ENCODE measurements at places on chromosomes 6 and 20.
A peak's percentile ranks its signal among the peaks of the same experiment; 100 is the strongest.

DNA sequence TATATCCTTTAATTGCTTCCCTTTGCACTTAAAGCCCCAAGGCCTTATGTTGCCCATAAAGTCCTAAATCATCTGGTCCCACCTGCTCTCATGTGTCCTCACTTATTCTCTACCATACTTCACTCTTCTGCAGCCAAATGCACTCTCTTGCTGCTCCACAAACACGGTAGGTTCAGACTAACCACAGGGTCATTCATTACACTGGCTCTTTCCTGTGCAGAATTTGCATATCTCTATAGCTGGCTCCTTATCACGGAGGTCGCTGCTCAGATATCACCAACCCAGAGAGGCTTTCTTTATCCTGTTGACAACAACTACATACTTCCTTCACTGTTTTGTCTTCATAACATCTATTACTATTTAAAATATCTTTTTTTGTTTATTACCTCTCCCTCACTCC, 86.8 kb downstream of the MOXD1 start:
- no peak for DNase-seq

GRCh38 chr6:169741344-169741743, 10.0 kb downstream of the DYNLT2 start:
- no peak for DNase-seq

- peak; percentile 65 for DNase-seq
Observed at GRCh38 chr6:6714118-6714897, 125.8 kb downstream of the LY86 start.

GRCh38 chr20:38049800-38050199, 16.3 kb downstream of the RPRD1B start:
- no peak for DNase-seq

DNA sequence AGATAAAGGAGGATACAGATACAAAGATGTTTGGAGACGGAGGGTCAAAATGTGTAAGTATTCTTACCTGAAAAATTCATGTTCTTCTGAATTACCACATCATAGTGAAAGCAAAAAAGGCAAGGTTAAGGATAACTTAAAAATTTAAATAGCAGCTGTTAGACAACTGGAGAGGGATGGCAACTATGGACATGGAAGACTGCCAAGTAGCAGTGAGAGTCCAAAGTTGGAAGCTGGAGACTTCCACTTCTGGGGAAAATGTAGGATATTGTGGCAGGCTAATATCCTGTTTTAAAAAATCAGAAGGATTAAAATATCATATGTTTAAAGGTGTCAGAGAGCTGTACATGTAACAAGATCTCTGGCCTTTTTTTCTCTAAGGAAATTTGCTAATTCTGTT, 29.8 kb downstream of the SYCP2 start:
- DNase-seq, result no peak

DNA sequence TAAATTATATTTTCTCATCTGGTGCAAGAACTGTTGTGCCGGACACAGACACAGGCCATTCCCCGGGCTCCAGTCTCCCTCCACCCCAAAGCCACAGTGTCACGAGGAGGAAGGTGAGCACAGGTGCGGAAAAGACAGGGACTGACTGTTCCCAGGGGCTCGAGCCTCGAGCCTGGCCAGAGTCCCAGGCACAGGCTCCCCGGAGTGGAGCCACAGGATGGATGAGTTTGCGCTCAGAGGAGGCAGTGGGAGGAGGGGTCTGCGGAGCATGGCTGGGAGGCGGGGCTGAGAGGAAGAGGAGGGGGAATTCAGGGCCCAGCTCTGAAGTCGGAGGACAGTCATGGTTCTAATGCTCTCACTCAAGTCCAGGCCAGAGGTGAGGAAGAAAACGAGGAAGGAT, 284.8 kb downstream of the SMOC2 start:
- DNase-seq, result no peak

DNA sequence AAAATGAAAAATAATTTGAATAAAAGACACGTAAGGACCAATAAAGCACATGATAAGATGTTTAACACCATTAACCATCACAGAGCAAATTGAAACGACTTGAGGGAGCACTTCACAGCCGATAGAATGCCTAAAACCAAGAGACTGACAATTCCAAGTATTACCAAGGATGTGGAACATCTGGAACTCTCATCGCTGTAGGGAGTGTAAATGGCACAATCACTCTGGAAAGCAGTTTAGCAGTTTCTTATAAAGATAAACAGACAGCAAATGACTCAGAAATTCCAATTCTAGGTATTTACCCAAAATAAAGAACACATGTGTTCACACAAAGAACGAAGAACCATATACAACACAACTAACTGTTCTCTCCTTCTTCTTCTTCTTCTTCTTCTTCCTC, 8.5 kb upstream of the UBD start:
- no peak for DNase-seq

GRCh38 chr6:77454386-77454785, 8.9 kb downstream of the HTR1B start:
- DNase-seq, result no peak

GRCh38 chr20:32779500-32780211, 17.5 kb downstream of the DNMT3B start:
- DNase-seq, result peak; percentile 48

DNA sequence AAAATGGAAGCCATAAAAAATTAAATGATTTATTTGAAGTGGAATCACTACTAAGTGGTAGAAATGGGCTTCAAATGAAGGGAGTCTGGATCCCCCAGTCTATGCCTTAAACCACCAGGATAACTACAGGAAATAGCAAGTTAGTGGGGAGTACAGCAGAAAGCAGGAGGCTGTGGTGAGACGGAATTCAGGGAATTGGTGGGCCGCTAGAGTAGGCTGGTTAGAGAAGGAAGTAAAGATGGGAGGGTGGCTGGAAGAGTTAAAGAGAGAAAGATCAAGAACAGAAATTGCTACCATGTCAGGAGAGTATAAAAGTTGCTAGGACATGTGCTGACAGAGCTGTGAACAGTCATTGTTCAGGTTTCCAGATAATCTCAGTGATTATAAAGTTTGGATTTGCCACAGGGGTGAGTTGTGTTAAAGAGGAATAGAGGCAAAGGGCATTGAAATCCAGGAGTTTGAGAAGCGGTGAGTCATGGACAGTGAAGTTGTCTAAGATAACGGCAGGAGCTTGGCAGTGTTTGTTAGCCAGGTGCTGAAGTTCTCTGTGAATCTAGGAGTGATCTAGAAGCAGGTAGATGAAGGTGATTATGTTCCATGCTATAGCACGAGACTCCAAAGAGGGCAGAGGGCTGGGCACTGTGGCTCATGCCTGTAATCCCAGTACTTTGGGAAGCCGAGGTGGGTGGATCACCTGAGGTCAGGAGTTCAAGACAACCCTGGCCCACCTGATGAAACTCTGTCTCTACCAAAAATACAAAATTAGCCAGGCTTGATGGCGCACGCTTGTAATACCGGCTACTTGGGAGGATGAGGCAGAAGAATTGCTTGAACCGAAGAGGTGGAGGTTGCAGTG, 13.7 kb upstream of the HINT3 start:
- DNase-seq, result no peak

DNA sequence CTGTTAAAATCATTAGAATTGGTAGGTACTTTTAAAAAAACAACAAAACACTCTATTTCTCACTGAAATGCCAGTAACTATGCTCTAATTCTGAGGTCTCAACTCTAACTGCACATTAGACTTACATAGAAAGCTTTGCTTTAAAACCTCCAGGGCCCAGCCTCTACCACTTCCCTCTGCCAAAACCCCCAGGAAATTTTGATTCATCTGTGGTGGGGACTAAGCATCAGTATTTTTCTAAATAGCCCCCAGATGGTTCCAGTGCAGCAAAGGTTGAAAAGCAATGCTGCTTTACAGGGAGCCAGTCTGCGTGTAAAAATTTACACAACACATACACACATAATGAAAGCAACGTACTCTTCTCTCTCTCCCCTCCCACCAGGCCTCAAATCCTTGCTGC, 3.8 kb downstream of the TBC1D32 start:
- DNase-seq, result no peak

DNA sequence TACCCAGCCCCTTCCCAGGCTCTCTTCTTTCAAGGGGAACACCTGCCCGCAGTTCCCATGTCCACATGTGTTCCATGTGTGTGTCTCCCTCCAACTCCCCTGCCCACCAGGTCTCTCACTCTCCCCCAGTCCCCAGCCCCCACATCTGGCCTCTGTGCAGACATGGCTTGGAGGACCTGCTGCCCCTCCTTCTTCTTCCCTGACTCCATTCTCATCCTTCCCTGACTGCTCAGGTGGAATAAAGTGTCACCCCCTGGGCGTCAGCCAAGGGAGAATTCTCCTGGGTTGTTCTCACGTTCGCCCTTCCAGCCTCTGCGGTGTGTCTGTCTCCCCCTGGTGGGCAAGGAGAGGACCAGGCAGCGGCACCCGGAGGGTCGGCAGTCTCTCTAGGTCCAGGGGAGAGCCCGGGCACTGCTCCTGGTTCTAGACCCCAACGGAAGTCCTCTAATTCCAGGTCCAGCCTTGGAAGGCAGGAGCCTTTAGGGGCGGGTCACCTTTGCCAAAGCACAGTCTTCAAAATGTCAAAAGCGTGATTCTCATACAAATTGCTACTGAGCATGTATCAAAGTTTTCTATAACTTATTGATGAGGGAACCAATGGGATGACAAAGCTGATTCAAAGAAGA, 50.5 kb downstream of the EBF4 start:
- DNase-seq, result peak; percentile 73

DNA sequence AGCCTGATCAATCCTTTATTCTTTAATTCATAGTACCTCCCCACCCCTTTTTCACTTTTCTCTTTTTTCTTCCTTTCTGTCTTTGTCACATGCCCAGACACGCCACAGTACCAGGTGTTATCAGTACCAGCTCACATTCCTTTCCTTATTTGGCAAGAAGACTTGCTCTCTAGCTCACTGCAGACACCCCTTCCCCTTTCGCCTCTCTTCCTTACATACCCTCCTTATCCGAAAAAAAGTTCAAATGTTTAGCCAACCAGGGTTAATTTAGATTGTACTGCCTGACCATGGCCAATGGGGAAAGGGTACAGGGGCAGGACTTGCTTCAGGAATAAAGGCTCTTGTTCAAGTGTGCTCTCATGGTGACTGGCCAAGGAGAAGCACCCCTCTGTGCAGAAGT, 9.3 kb upstream of the SIRPB2 start:
- no peak for DNase-seq

GRCh38 chr6:35354361-35355135, 12.2 kb downstream of the PPARD start:
- no peak for DNase-seq

DNA sequence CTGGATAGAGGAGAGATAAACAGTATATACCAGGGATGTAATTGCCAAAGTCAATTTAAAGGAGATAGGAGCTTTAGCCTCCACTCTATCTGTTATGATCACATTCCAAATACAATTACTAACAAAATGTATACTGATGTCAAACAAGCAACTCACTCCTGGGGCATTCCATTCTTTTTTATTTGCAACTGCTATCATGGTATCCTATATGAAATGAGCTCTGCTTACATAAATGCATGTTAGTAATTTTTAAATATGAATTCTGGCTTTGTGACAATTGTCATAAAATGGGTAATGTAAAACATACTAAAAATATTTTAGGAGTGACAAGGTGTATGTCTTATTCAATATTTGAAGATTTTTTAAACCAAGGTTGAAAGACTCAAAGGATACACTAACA, 751.1 kb downstream of the HACE1 start:
- no peak for DNase-seq

GRCh38 chr6:92687278-92687677, 732.1 kb downstream of the EPHA7 start:
- DNase-seq, result no peak

DNA sequence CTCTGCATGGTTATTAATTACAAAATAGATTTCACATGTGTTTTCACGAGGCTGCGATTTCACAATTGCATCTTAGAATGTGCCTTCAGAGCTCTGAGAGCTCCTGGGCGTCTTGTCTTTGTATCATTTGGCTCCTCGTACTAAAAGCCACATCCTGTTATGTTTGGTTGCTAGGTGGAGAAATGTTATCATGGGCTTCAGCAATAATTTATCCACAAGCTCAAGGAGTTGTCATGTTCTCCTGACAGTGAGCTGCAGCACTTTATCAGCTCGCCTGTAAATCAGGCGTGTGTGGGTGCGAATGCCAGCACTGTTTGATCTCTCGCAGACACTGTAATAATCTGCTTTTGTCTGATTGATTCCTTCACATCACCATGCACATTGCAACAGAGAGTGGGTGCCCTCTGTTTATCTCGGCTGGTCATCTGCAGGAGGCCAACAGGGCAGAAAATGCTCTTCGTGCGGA, 218.6 kb upstream of the ZFP64 start:
- no peak for DNase-seq

DNA sequence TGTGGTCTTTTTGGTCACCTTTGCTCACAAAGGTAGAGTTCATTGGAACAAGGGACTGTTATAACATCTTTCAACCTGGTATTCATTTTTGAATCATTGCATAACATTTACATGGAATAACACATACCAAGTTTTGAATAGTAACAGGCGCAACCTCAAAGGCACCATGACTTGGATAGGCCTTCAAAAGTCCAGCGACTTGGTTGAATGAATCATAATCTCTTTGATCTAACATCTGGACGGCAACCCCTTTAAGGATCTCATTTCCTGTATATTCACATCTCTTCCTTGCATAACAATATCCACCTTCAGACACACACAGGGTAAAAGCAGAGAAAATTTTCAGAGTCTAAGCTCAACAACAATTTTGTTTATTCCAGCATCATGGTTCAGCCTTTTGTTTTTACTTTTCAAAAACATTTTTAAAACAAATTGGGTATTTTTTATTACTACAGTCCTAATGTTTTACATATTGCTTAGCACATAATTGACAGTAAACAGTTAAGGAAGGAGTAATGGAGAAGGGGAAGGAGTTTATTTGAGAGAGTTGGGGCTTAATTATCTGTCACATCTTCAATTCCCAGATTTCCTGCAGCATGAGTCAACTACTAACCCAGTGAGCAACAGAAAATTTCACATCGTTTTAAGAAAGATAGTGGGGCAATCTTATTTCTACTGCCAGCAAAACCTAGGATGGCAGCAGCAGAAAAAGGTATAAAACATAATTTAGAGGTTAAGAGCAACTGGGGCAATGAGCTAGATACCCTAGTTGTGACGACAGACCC, 41.8 kb upstream of the F13A1 start:
- DNase-seq, result no peak

- DNase-seq, result no peak
Observed at GRCh38 chr6:153511896-153512496, 380.9 kb upstream of the RGS17 start.

DNA sequence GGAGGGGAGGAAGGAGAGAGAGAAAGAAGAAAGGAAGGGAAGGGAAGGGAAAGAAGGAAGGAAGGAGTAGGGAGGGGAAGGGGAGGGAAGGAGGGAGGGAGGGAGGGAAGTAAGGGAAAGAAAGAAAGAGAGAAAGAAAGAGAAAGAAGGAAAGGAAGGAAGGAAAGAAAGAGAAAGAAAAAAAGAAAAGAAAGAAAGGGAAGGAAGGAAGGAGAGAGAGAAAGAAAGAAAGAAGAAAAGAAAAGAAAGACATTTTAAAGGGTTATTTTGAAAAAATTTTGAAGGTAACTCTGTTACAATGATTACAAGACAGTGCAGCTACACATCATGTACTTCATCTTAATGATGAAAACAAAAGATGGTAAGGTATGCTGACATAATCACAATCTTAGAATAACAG, 3.9 kb downstream of the KIAA0319 start:
- no peak for DNase-seq
